ENCODE measurements at places on chromosomes 4 and X.

DNA sequence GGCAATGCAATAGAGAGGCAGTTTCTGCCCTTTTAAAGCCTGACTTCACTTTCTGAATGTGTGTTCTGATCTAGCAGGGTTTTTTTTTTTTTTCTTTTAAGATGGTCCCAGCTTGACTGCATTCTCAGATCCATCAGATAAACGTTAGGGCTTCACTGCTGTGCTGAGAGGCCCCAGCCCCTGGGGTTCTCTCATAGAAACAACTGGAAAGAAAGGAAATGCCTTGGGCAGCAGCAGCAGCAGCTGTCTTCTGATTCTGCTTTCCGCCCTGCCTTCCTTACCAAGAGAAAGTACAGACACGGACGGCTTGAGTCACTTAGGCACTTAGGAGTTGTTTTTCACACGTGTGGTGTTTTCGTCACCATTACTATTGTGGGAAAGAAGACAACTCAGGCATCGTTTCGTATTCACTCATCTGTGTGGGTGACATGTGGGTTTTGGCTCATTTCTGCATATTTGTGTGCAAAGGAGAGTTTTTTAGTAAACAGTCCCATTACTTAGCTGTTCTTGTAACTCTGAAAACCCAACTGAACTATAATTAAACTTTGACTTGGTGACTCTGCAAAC is 172.0 kb downstream of the PTTG2 start:
- peak; percentile 33 for DNase-seq

DNA sequence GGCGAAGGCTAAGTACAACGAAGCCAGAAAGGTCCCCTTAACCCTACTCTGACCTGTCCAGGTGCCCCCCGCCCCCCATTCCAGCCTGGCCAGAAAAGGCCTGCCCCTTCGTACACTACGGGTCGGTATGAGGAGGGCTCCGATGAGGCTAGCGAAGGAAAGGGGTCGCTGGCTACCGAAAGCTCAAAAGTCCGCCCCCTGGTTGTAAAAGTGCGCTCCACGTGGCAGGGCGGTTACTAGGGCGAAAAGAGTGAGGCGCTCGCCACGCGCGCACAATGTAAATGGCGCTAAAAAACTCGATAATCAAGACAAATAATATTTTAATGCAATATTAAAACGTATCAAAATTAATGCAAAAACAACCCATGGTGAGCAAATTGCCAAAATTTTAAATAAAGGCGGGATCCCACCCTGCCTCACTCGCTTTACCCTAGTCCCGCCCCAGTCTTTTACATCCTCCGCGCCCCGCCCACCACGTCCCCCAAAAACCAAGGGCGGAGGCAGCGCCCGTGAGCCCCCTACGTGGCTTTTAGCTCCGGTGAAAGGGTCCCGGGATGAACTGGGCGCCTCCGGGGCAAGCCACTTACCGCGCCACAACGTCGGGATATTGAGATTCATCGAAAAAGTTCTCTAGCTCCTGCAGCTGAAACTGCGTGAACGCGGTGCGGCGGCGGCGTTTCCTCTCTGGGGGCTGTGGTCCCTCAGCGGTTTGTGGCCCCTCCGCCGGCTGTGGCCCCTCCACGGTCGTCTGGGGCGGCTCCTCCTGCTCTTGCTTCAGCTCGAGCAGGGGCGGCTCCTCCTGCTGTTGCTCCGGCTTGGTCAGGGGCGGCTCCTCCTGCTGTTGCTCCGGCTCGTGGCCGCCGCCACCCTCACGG is 929 bp downstream of the ESX1 start:
- no peak for DNase-seq

DNA sequence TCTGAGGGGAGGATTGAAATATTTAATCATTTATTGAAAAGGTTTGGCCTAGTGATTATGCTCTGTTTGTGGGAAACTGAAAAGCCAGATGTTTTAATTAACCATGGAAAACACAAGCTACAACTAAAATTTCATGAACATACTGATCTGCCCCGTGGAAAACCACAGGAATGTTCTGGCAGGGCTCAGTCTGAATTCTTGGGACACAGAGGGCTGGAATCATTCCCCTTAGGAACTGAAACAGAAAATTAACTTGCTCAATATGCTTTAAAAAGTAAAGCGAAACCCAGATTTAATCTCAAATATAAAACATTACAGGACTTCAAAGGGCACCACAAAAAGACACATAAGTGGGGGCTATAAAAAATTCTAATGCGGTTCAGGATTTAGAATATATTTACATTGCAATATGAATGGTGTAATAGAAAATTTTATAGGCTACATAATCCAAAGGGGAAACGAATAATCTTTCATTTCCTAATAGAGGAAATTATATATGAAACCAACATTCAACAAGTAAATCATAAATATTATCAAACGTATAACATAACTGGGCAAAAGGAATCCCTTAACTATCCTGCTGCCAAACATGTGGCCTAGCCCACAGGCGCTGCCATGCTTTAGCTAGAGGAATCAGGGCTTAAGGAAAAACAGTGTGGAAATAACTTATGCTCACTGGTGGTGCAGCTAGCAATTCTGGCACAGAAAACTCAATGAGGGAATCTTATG is 70.9 kb downstream of the APBB2 start:
- no peak for DNase-seq

DNA sequence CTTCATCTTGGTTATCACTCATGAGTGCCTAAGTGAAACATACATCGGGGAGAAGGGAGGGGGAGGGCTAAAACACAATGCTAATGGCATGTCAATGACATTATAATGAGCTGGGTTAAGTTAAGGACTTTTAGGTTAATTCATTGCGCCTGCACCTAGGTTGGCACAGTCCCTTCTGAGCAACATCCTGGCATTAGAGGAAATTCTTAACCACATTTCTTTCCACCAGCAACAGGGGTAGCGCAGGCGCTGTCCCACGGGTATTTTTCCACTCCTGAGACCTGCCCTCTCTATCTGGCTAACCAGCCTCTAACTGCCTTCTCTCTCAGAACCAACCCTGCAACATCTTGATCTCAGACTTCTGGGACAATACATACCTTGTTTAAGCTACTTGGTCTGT is 39.0 kb upstream of the PROM1 start:
- no peak for DNase-seq

- DNase-seq: no peak
These were observed 352.3 kb upstream of the TENM3 start for GRCh38 chr4:181890911-181891310.

- no peak for DNase-seq
These were observed 84.8 kb upstream of the PAQR3 start for GRCh38 chr4:79023799-79024770.

DNA sequence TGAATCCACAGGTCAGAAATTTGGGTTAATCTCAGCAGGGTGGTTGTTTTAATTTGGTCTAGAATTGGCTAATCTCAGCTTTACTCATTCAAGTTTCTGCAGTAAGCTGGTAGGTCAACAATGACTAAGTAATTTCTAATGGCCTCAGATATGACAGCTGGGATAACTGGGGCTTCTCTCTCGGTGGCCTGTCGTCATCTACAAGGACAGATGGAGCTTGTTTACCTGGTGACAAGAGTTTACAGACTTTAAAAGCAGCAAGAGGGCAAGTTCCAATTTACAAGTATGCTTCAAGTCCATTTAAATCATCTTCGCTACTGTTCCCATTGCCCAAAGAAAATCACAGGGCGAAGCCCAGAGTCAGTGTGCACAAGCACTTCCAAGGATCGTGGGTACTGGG is 453.9 kb downstream of the PDHA2 start:
- no peak for DNase-seq

DNA sequence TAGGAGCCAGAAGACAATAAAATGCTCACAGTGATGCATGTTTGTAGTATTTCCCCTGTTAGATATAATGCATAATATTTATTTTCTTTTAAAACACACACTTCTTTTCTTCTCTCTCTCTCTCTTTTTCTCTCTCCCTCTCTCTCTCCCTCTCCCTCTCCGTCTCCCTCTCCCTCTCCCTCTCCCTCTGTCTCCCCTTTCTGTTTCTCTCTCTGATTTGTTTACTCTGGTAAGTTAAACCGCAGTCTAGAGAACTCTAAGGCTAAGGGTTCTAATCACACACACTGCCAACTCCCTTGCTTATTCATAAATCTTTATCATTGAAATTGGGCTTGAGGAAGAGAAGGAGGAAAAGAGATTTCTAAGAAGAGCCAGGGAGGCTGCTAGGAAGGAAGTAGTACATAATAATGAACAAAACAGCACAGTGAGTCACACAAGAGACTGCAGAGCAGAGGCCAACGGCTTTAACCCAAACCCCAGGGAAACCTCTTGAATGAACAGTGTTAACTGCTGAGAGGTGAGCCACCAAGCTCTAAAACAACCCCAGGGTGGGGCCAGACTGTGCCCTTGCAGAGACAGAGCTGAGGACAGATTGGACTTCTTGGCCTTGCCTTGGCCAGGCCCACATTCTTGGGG is 9.1 kb upstream of the PHOX2B start:
- no peak for DNase-seq

- no peak for DNase-seq
These were observed 329.4 kb upstream of the PCDH18 start for GRCh38 chr4:137861682-137862081.

DNA sequence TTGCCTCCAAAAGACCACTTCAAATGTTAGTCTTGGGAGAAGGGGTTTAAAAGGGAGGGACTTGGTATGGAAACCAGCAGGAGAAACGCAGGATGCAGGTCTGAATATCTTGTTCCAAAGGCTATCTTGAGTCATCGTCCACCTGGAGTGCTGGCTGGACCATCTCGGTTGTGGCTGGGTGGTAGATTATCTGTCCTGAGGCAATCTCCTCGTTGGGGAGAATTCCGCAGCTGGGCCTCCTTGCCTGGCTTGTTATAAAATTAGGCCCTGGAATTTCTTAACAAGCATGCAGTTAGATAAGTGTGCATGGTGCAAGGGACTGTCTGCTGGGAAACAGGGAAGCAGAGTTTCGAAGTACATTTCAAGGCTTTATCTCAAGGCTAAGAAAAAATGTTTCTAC is 2045.7 kb upstream of the TENM3 start:
- DNase-seq: no peak

GRCh38 chr4:123495530-123495929 is 98.9 kb downstream of the SPRY1 start:
- DNase-seq: no peak

- no peak for DNase-seq
These were observed 6.0 kb downstream of the RBPJ start for GRCh38 chr4:26326791-26327190.

- no peak for DNase-seq
These were observed 108.6 kb downstream of the PPP3CA start for GRCh38 chr4:101238706-101239105.

DNA sequence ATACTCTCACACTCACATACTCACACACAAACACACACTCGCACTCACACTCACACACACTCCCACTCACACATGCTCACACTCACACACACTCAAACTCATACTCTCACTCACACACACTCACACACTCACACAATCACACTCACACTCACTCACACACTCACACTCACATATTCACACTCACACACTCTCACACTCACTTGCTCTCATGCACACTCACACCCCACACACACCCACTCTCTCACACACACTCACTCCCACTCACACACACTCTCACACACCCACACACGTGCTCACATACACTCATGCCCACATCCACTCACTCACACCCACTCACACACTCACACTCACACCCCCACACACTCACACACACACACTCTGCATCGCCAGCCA is 4.9 kb upstream of the ATP2B3 start:
- DNase-seq: no peak

GRCh38 chr4:170729236-170729635 is 639.5 kb upstream of the AADAT start:
- DNase-seq: no peak

DNA sequence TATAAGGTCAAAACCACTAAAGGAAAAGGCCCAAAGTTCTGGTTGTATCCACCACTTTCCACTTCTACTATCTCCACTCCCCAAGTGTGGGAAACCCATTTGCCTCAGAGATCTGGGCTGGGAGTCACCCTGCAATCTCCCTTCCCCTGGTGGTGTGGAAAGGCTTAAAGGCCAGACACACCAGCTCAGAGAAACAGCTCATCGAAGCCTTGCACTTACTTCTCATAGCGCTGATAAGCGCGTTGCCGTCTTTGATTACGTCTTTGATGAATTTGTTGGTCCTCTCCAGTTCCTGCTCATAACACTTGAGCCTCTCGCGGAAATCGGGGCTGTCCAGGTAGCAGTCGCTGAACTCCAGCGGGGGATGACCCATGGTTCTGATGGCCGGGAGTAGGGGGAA is 647 bp downstream of the OPHN1 start:
- no peak for DNase-seq

- DNase-seq: no peak
These were observed 152.0 kb upstream of the USP9X start for GRCh38 chrX:40933132-40933705.

- no peak for DNase-seq
These were observed 882.6 kb upstream of the GRIA3 start for GRCh38 chrX:122301491-122301890.

- DNase-seq: no peak
These were observed 576.8 kb downstream of the GBA3 start for GRCh38 chr4:23269566-23269965.

GRCh38 chr4:1082215-1083182 is 30.9 kb downstream of the RNF212 start:
- DNase-seq: no peak

- no peak for DNase-seq
These were observed 651.9 kb upstream of the PCDH7 start for GRCh38 chr4:30068234-30068633.

DNA sequence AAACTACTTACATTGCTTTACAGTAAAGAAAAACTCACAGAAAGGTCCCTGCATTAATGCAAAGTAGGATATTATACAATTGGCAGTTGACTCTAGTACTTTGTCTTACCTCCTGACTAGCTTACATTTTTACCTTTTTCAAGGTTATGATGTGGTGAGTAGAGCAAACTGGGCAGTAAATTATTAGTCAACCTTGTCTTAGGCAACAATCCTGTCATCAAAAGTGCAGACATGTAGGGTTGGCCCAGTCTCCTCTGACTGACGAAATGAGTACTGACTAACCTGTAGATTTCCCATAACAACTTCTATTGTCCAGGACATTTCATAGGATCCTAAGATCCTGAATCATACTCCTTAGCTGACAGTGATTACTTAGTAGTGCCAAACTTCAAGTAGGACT is 142.0 kb upstream of the NUDT6 start:
- DNase-seq: no peak

GRCh38 chr4:104976262-104976661 is 170.4 kb upstream of the TET2 start:
- no peak for DNase-seq

- DNase-seq: no peak
These were observed 552.6 kb downstream of the PPARGC1A start for GRCh38 chr4:23337292-23337691.

DNA sequence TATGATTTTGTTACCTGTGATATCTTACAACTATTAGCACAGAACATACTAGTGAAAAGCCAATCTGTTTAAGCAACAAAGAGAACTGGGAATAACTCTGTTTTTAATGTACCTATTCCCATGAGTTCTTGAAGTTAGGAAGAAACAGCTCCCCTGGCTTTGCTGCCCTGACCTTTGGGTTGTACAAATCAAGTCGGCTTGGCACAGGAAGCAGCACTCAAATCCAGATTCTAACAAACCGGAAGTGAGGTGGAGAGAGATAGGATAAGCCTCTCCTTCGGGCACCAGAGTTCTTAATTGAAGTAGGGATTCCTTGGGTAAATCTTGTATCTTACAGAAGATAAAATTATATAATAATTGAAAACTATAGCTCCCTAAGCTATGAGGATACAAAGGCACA is 144.8 kb upstream of the CPEB2 start:
- DNase-seq: no peak

- no peak for DNase-seq
These were observed 1.4 kb upstream of the LGI2 start for GRCh38 chr4:25032126-25032525.
